Stimulated activated CD8-positive, alpha-beta memory T cell treated with anti-CD3 and anti-CD28 coated beads, Interleukin-4, amount 100 ng/mL, for 24 hours (primary cell): ENCODE measurements at places on chromosomes 11 and 22.

DNA sequence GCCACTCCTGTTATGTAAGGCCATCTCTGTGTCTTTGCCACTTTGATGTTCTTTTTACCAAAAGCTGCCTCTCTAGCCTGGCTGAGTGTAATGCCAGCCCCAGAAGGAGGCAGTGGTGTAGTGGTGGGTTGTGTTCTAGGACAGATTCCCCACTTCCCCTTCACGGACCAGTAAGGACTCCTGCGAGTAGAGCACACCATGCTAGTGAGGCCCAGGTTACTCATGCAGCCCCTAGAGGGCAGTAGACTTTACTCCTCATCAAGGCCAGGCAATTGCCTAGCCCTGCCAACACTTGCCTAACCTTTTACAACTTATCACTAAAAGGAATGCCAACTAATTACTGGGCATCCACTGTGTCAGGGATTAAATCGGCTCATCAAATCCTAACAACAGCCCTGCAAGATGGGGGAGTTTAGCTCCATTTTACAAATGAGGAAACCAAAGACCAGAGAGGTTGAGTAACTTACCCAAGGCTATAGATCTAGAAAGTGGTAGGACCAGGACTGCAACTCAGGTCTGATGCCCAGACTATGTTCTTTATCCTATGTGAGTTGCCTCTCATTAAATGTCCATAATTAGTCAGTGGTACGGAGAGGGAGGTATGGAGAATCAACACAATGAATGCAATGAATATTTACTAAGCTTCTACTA lies 75.3 kb downstream of the APIP start:
- no peak for DNase-seq

DNA sequence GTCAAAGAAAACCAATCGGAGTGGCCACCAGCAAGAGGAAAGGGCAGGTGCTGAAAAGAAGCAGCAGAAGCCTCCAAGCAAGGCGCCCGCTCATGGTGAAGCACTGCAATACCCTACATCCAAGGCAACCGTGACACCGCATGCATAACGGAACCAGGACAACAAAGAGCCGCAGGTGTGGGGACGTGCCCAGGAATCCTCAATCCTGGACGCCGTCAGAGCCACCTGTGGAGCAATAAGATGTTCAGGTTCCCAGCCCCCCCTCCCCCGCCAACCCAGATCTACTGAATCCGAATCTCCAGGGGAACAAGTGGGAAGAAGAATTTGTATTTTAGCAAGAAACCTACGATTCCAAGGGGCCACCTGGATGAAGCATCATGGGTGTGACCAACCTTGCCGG lies 70.8 kb downstream of the SHANK2 start:
- no peak for DNase-seq

DNA sequence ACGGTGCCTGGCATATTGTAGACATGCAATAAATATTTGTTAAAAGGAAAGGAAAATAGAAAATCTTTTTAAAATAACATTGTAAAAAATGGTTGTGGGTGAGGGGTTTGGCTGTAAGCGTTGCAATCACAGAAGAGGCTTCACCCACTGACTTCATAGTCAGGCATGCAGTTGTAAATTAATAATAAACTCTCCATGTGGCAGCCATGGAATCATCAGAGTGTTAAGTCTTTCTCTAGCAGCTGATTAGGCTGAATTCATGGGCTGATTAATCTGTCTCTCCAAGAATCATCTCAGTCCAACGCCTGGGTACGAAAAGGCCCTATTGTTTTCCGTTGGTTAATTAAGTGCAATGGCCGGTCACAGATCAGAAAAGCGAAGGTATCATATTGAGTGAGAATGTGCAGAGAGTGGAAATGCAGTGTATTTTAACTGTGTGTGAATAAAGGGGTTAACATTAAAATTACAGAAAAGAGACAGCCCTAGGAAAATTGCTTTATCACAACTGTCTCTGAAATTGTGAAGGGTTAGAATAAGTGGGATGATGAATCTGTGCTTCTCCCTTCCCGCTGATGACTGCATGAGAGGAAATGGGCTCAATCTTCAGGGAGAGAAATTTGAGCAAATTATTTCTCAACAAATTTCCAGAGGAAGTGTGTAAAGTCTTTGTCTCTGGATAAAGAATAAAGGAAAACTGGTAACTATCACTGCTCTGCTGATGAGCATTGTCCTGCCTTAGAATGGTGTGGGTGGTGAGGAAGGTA lies 269.0 kb downstream of the FAM76B start:
- no peak for DNase-seq

- peak; percentile 50 for DNase-seq
Observed at GRCh38 chr22:28442264-28442710, 237.4 kb downstream of the TTC28 start.

DNA sequence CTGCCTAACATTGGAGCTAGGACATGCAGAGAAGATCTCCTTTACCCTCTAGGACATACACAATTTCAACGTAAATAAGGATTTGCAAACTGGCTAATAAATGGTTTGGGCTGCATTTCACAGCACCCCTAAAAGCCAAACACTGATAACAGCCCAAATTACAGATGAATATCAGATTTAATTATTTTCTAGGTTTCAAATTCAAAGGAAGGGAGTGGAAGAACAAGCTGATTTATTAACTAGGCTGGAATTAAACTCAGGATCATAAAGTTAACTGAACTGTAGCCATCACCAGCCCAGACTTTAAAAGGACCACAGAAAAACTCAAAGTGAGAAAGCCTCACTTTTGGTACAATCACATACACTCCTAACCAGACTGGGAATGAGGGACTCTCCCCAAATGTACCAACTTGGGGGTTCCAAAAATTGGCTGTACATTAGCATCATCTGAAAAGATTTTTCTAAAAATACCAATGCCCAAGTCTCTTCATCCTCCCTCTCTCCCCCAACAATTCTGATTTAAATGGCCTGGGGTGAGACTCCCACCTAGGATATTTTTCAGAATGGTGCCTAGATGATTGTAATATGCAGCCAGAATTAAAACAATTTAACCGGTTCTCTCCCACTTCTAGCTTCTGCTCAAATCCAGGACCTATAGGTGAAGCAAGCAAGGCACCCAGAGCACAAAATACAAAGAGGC lies 43.5 kb downstream of the SYTL2 start:
- no peak for DNase-seq

DNA sequence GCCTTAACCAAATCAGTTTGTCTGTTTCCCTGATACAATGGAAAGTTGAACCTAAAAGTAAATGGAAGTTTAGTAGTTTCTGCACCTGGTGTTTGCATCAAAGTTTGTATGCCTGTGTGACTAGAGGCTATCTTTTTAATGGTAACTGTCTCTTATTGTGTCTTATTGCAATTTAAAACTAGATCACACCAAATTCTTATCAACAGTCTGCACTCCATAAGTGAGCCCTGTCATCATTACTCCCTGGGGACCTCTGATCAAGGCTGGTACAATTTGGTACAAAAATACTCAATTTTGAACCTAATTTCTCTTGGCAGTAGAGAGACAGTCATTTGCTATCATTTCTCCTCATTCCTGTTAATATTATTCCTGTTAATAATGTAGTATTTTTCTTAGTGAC lies 38.1 kb downstream of the ARHGAP1 start:
- no peak for DNase-seq

DNA sequence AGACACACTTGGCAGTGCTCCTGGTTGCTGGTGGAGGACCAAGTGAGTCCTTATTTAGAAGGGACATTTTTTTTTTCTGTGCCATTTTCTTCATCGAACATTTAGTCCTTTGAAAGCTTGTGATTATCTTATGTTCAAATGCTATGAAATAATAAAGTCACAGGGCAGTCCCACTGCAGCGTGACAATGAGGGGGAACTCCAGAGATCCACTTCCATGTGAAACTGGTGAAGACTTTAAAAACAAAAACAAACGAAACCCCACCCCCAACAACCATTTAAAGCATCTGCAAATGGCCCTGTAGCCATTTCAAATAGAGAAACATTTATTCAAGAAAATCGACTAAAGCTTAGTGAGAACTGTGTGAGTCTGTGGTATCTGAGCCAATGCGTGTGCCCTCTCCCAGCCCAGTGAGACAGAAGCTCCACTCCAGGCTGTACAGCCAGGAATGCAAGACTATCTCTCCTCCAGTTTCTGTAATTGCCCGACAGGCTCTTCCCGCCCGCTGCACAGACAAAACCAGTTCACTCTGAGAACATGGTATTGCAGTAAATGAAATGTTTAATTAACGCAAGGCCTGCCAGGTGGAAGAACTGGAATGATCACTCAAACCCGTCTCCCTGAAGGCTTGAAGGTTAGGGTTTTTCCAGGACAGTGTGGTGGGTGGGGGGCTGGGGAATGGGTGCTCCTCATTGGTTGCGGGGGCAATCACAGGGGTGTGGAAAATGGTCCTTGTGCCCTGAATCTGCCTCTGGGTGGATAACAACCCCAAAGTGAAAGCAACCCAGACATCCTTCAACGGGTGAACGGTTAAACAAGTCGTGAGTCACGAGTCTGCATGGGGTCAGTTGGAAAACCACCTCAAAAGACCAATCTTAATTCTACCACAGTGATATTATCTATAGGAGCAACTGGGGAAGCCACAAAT lies 8.4 kb downstream of the KRTAP5-6 start:
- DNase-seq = no peak

DNA sequence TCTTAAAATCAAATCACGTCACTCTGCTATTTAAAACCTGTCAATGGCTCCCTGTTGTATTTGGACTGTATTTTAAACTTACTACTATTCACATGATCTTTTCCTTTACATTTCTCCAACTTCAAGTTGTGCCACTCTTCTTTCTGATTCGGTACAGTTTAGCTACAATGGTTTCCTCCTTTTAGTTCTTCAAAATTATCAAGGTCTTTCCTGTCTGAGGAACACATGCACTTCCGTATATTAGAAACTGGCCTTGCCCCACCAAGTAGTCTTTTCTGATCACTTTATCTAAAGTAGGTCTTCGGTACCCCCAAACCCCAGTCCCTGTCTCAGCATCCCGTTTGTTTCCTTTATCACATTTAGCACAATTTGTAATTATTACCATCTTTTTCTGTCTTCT lies 81.8 kb downstream of the MTMR3 start:
- DNase-seq = no peak

DNA sequence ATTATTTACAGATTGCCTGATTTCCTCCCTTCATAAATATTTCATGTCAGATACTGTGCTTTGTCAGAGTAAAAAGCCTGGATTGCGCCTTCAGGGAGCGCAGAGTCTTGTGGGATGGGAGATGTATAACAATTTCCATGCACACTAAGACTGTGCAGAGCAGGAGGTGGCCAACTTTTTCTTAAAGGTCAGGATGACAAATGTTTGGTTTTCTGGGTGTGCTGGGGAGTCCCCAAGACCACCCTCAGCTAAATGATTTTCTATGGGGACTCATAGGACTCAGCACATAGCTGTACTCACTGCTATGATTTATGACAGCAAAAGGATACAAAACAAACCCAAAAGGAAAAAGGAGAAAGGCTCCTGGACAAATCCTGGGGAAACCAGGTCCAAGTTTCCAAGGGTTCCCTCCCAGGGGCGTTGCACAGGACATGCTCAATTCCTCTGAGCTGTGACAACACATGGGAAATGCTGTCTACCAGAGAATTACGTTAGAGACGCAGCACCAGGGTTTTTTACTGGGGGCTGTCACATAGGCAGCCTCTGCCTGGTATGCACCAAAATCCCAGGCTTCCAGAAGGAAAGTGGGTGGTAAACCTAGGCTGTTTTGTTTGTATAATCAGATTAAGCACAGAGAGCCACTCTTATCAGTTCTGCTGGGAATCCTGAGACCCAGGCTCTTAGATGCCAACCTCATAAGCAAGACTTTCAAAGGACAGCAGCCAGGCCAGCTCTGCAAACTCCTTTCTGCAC lies 59.1 kb downstream of the CSNK2A3 start:
- DNase-seq = no peak

DNA sequence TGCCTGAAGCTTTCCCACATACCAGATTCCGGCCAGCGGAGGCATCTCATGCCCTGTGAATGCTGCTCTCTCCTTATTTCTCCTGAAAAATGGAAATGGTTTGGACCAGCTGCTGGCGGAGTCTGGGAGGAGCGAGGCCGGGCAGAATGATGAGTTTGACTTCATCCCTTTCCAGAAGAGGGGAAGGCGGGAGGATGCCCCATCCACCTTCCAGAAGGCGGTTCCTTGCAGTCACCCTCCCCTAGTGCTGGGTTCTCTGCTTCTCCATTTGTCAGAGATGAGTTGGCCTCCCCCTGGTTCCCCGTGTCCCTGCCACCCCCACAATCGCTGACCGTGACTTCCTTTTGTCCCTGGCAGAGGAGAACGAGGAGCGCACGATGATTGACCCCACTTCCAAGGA lies 75.6 kb downstream of the PARVB start:
- no peak for DNase-seq

GRCh38 chr11:59610289-59610688 lies 5.3 kb downstream of the OSBP start:
- no peak for DNase-seq

DNA sequence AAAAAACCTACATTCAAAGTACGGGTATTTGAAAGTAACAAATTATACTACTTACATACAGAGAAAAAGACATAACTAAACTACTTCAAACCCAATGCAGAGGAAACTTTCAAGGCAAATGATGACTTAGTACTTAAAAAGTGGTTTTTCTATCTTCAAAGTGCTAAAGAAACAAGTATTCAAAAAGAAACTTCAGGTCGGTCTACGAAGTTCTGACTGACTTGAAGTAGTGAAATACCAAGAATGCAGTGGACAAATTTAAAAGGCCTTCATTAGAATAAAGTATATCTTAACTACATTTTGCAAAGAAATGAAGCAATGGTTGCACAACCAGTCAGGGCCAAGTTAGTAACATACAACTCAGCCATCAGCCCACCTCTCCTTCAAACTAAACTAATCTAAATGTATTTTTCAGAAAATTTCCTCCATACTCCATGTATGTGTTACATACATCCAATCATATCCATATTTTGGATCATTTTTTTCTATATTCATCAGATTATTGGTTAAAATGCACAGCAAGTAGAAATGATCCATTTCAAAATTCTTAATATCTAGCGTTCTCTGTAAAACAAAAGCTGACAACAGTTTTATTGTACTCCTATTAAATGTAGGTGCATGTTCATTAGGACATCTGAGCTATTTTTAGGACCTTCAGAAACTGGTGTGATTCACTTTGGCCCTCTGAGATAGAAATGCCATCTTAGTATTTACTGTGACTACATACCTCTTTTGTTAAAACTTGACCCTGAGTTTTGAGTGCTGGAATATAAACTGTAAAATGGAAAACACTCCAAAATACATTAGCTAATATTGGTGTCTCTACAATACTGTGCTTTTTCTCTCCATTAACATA lies 49.9 kb downstream of the BIRC2 start:
- no peak for DNase-seq
